ENCODE measurements at places on chromosomes 3 and 15.

GRCh38 chr15:40011303-40011702 is 27.7 kb downstream of the SRP14 start:
- no peak for DNase-seq

DNA sequence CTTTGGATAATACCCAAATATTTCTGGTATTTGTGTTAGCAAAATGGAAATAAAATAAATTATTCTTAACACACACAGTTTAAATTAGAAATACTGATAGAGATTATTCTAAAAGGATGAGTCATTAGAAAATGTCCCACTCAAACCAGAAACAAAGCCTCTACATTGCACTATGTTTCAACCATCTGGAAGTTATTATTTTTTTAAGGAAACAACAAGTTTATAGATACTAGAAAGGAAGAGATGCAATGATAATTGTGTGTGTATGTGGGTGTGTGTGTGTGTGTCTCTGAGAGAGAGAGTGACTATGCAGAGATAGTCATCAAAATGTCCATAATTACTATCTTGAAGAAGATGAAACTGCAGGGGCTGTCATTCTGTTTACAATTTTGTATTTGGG is 1340.5 kb downstream of the ROBO1 start:
- no peak for DNase-seq

GRCh38 chr3:24225385-24225950 is 269.2 kb downstream of the THRB start:
- no peak for DNase-seq

GRCh38 chr3:71523628-71524027 is 59.9 kb downstream of the FOXP1 start:
- DNase-seq, result no peak

GRCh38 chr15:59180945-59181600 is 25.6 kb upstream of the LDHAL6B start:
- DNase-seq, result no peak

GRCh38 chr3:13219902-13220296 is 146.7 kb upstream of the IQSEC1 start:
- DNase-seq, result no peak

DNA sequence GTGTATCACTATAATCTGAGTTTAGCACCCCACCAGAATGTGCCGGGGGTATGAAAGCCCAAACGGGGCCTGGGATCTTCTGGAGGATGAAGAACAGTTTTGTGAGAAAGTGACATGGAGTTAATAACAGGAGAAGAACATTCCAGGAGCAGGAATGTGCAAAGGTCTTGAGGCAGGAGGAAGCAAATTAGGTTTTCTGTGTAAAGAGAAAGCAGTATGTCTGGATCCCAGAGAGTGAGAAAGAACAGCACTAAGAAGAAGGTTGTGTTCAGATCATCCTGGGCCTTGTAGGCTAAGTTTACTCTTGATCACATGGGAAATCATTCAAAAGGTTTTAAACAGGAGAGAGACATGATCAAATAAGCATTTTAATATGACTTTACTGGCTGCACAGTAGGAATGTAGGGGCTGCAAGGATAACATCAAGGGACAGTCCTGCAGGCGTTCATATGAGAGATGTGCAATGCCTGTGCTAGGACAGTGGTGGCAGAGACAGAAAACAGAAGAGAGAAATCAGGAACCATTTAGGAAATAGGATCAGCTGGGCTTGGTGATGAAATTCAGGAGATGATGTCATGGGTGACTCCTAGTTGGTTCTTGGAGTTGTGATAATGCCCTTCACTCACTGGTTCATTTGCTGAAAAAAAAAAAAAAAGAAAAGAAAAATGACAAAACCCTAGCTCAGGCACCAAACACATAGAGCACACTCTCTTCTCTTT is 113.5 kb downstream of the TNIK start:
- DNase-seq, result no peak

DNA sequence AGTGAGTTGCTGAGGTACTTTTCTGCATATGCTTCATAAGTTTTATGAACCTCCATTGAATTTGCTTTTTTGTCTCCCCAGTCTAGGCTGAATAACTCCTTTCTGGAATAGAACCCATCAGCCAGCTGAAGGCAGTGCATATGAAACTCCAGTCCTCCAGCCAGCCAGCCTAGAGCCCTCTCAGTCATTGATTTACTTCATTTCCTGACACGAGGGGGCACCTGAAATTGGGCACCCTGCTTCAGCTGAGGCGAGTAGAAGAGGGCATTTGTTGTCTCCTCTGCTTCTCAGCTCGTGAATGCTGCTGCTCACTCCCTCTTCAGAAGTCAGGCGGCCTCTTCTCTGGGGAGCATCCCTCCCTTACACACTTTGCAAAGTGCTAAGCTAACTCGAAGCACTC is 32.5 kb downstream of the CHST2 start:
- DNase-seq, result no peak

GRCh38 chr3:17554078-17554477 is 188.4 kb downstream of the TBC1D5 start:
- no peak for DNase-seq

- DNase-seq, result no peak
Observed at GRCh38 chr3:71461114-71461513, 122.4 kb downstream of the FOXP1 start.

- DNase-seq, result no peak
Observed at GRCh38 chr3:69698728-69699127, 40.5 kb upstream of the MITF start.

GRCh38 chr3:87367736-87368135 is 91.4 kb upstream of the POU1F1 start:
- no peak for DNase-seq

DNA sequence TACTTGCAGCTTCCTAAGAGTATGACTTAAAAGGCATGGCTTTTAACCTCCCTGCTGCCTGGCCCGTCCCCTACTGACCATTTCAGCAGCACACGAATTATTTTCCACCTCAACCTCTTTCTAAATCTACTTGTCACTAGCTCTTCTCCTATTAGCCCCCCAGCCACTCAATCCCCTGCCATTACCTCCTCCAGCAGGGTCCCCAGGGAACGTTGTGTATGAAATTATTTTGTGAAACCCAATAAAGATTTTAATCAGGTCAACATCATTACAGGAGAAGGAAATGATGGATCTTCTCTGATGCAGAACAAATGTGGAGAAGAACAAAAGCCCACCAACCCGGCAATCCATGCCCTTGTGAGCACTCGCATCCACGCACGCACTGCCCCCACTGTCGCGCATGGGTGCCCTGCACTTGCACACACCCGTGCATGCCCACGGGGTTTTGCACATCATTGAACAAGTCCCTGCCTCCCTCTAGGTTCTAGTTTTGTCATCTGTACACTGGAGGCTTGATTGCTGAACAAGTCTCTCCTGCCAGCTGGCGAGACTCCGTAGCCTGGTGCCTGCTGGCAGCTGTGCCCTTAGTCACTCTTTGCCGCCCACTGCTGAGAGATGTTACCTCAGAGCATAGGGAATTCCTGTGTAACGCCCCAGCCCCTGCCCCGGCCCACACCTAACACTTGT is 51.6 kb downstream of the LINGO1 start:
- DNase-seq, result no peak

- DNase-seq, result no peak
Observed at GRCh38 chr3:175777495-175777894, 918.4 kb downstream of the NAALADL2 start.

DNA sequence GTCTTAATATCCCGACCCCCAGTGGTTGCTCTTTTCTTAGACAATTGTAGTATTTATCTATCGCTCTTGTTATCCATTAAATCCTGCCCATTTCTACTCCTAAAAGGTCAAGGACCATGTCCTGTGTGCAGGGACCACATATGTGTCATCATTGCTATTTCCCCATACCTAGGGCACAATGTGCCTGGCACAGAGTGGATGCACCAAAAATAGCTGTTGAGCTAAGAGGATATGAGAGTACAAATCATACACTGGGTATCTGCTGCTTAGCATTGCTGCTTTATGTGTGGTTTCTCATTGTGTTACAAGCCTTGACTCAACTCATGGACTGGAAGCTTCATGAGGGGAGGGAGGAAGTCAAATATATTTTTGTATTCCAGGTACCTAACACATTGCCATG is 3.4 kb upstream of the MITF start:
- no peak for DNase-seq

DNA sequence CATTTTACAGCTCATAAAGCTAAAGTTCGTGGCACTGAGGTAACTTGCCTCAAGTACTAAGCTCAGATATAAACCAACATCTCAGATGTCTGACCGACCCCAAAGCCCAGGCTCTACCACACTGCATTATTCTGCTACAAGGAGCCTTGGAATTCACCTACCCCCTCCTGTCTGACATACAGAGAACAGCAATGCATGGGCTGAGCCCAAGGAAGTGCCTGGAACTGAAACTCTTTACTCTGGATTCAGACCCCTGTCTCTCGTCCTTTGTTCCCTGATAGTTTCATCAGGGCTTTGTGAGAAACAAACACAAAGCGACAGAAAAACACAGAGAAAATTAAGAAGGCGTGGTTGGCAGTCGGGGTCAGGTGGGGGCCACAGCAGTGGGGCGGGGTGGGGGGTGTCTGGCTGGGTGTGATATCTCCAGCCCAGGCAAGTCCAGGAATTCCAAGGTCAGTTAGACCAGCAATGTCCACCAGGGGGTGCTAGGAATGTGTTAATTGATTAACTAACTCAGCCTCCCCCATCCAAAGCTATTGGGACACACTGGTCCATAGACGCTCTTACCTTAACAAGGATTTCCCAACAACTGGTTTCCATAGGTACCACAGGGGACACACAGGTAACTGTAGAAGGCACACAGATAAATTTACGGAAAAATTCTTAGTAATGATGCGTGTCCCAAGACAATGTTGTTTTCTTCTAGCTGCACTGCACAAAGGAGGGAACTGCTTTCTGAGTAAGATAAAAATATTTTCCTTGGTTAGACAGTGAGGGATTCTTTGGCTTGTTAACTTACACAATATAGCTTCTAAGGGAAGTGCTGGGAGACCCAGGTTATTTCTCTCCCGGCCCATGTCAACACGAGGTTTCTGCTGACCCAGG is 18.8 kb upstream of the SSUH2 start:
- peak; percentile 18 for DNase-seq

DNA sequence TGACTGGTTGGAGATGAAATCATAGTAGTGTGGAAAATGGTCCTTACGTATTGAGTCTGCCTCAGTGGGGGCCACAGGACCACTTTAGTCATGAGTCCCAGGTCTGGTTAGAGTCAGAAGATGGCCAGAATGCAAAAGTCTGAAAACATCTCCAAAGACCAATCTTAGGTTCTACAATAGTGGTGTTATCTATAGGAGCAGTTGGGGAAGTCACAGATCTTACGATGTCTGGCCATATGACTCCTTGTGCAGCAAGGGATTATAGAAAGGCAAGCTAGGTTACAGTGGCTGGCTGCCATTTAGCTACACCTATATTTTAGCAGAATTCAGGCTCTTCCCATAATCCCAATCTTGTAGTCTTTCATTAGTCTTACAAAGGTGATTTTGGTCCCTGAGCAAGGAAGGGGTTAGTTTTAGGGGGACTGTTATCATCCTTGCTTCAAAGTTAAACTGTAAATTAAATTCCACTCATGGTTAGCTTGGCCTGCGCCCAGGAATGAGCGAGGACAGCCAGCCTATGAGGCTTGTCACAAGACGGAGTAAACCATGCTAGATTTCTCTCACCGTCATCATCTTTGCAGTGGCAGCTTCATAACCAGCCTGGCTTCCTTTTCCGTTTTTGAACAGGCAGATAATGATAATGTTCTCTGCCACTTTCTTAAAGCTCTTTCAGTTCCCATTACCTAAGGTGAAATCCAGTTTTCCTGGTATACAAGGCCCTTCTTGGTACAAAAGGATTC is 134.1 kb downstream of the VPS8 start:
- DNase-seq, result no peak

GRCh38 chr15:53130943-53131342 is 340.8 kb upstream of the ONECUT1 start:
- DNase-seq, result no peak

DNA sequence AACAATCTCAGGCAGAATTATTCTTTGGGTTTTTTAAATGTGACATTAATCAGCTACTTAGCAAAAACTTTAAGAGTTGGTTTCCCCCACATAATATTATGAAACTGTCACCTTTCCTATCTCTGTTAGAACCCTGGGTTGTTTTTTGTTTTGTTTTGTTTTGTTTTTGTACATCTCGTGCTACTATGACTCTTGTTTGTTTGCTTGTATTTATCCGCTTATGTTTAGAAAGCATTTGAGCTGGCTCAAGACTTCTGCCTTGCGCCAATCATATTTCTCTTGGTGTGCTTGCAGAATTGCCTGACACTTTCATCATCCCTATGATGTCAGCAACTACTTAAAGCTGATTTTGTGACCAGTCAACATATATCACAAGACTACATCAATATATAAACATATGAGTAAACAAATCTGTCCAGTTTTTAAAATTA is 116.9 kb downstream of the DCLK3 start:
- no peak for DNase-seq

DNA sequence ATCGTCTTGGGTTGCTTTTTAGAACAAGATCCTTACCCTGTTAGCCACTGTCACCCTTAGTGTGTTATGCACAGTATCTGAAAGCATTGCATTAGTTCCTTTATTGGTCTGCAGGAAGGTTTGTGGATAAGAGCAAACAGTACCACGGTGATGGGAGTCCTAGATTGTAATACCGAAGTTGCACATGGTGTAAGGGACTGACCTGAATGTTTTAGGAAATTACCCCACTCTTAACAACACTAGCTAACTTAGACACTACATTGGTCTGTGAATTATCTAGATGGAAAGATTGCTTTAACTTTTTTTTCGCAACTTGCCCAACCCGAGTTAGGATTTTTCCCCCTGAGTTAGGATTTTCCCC is 1.3 kb downstream of the STT3B start:
- no peak for DNase-seq

DNA sequence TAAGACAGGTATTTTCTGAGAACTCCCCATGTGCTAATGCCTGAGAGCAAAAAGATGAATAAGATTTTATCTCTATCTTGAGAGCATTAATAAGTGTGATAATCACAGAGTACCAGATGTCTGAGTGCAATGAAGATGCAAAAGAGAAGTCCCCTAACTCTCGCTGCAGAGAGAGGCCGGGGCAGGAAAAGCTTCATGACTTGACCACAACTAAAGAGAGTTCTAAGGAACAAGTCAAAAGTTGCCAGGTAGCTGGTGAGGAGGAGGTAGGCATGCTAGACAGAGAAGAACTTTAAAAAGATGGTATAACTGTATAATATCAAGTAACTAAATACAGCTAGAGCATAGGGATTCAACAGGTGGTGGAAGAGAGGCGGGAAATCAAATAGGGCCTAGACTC is 28.8 kb downstream of the MTMR10 start:
- no peak for DNase-seq

- no peak for DNase-seq
Observed at GRCh38 chr15:85494048-85494777, 113.8 kb downstream of the AKAP13 start.

All from stimulated activated CD8-positive, alpha-beta memory T cell treated with anti-CD3 and anti-CD28 coated beads, Interleukin-15, amount 100 ng/mL, for 48 hours (primary cell).